ENCODE measurements at places on chromosomes 4 and X.

DNA sequence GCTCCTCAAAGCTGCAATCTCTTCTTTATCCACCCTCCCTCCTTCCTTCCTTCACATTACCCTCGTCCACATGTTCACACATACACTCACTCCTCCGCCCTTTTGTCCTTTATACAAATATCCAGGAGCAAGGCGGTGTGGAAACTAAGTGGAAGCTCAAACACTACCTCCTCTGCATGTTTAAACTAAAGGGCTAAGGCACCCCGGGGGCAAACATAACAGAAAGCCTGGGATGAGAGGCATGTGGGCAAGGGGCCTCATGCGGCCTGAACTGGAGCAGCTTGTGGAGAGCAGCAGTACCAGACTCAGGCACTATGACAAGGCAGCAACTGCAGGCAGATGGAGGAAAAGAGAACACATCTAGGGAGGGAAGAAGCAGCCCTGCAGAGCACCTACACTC lies 9.5 kb downstream of the MAB21L2 start:
- peak; percentile 96 for DNase-seq

- DNase-seq, result no peak
Measured at GRCh38 chr4:173270312-173271027, 63.7 kb downstream of the HMGB2 start.

DNA sequence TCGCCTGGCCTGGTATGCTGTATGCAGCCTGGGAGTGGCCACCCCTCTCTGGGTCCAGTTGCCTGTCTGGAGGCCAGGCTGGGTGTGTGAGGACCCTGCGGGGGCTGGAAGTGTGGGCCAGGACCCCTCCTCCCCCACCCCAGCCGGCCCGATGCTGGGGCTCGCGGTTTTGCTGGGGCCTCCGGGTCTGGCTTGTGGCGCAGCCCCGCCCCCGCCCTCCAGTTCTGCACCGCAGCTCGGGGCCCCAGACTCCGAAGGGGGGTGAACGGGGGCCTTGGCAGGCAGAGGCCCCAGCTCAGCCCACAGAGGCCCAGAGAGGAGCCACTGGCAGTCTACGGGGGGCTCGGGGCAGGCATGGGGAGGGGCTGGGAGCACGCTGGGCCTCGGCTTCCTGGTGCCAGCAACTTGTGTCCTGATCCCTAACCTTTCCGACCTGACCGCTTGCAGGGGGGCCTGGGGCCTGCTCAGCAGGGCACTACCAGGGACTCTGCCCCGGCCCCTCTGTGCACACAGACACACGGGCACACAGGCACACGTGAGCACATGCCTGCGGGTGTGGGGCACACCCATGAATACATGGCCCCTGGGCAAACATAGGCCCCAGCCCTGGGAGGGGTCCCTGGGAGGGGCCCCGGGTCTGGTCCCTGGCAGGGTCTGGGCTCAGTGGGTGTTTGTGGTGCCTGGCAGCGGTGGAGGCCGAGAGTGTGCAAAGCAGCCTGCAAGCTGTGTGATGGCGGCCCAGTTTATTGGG lies 21.4 kb upstream of the FGFR3 start:
- no peak for DNase-seq

DNA sequence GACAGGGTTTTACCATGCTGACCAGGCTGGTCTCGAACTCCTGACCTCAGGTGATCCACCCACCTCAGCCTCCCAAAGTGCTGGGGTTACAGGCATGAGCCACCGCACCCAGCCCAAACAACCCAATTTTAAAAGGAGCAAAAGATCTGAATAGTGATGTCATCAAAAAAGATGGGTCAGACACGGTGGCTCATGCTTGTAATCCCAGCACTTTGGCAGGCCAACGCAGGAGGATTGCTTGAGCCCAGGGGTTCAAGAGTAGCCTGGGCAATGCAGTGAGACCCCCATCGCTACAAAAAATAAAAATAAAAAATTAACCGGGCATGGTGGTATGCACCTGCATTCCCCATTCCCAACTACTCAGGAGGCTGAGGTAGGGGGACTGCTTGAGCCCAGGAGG lies 6.1 kb downstream of the ELF2 start:
- DNase-seq, result no peak

DNA sequence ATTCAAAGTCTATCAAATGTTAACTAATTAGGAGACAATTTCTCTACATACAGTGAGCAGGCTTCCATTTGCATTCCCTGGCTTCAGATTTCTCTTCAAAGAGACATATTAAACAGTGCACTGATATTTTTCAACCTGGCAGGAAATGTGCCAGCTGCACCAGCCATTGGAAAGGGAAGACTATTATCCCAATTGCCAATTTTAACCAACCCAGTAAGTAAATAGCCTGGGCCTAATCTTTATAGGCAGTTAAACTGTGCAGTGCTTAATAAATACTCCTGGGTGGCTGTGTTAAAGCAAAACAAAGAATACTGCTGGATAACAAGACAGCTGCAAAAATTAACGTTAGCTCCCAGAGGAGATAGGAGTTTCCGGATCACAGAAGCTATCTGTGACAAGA lies 111.9 kb upstream of the GALNT7 start:
- DNase-seq, result peak; percentile 88

DNA sequence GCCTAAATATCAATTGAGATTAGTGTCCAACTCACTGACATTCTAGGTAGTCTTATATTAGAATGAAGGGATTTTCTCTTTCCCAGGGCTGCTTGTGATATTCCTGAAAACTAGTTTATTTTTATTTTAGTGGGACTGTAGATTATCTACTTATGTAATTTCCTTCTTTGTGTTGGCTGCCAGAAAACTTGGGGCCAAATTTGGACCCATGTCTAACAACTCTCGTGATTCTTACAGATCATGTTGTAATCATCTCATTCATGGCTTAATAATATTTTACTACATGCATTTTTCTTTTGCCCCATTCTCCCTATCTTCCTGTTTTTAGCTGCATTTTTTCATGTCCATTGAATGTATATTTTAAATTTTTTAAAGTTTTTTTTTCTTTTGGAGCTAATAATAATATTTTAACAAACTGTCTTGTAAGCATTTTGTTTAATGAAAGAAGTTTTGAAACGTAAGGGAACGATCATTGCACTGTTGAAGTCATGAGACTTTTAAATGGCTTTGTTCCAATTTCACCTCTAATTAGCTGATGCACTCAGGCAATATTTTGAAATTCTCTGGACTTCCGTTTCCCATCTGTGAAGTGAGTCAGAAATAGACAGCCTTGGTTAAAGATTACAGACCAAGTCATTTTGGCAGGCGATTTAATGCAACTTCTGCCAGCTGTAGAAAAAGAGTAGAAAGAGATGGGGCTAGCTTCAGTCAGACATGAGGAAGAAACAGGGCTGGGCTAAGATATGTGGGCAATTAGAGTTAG lies 14.3 kb upstream of the TDO2 start:
- no peak for DNase-seq

DNA sequence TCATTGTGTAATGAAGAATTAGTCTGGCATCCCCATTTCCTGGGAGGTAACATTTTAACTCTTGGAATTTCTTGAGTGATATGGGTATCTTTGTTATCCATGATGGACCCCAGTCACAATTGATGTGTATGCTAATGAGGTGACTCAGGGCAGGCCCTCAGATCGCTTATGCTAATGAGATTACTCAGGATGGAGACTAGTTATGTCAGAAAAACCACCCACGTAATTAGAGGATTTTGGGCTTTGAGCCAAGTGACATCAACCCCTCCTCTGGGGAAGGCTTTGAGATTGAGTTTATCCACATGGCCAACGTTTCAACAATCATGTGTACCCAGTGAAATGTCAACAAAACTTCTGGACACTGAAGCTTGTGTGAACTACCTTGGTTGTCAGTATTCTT lies 772.7 kb downstream of the STPG2 start:
- DNase-seq, result peak; percentile 35
